SJCRH30 (cell line): ENCODE measurements at places on chromosomes 2 and 18. TPM values are rescaled to one million over a fixed set of nuclear protein-coding genes. Genes with fewer than 3 reads are reported as not detected.

GRCh38 chr18:21100678-21101077, 10.9 kb downstream of the ROCK1 start:
- no peak for DNase-seq
- no peaks in the 10 kb centered on the region for H3K27me3 ChIP-seq
- H3K36me3 ChIP-seq: no peaks in the 10 kb centered on the region
- no peak overlapping the region for H3K27ac ChIP-seq
- H3K4me3 ChIP-seq: no peak overlapping the region

DNA sequence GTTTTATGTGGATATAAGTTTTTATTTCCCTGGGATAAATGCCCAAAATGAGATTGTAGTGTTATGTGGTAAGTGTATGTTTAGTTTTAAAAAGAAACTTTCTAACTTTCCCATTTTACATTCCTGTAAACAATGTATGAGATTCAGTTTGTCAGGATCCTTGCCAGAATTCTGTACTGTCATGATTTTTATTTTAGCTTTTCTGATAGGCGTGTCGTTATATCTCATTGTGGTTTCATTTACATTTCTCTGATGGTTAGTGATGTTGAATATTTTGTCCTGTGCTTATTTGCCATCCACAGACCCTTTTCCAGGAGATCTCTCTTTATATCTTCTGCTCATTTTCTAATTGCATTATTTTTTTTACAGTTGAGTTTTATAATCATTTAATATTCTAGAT, 245.6 kb upstream of the CDH2 start:
- no peak overlapping the region for H3K4me3 ChIP-seq
- H3K27me3 ChIP-seq: no peaks in the 10 kb centered on the region
- no peak overlapping the region for H3K27ac ChIP-seq
- DNase-seq: no peak

DNA sequence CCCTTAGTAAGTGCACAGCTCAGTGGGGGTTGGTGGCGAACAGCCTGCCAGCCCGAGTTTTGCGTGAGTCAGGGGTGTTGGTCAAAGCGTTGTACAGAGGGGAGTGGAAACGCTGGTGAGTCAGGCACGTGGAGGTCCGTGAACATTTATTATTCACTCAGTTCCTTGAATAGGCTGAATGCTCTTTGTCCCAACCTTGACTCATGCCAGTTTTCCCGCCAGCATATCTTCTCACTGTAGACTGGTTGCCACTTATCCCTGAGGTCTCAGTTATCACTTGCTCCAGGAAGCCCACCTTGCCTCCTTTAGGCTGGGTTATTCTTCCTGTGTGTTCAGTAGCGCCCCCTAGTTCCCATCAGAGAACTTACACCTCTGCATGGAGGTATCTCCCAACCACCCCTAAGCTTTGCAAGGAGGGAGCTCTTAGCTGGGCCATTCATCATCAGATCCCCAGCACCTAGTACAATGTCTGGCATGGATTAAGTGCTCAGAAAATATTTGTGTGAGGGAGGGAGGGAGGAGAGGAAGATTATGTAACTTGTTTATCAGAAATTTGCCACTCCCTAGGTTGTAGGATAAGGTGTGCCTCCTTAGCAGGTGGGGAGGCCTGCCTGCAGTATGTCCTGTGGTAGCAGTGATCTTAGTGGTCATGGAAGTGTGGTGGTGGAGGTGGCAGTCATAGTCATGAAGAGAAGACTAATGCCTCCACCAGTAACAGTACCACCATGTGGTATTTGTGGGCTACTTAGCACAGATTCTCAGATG, 72.1 kb downstream of the CABLES1 start:
- no peak for DNase-seq

The TTC39C gene
- total RNA-seq: 12.6 and 13.7 TPM in 2 replicates

- no peaks in the 10 kb centered on the region for H3K27me3 ChIP-seq
- H3K36me3 ChIP-seq: peaks cover 11% of the 10 kb centered on the region
- no peak for DNase-seq
These were observed 65.7 kb upstream of the RBM44 start for GRCh38 chr2:237732790-237733381.

- no peak for DNase-seq
- H3K27ac ChIP-seq: 0 out of 2 replicates have a peak overlapping the region, but pooled peaks have one; percentile 24
- no peaks in the 10 kb centered on the region for H3K36me3 ChIP-seq
- H3K4me3 ChIP-seq: peak overlapping the region; percentile 79
- H3K4me1 ChIP-seq: peaks cover 8% of the 10 kb centered on the region
These were observed 771 bp upstream of the IGFBP2 start for GRCh38 chr2:216632346-216632951.

- H3K4me3 ChIP-seq: no peak overlapping the region
- no peaks in the 10 kb centered on the region; the same call in 1 of the 2 replicates for H3K27me3 ChIP-seq
- no peaks in the 10 kb centered on the region for H3K36me3 ChIP-seq
- no peak overlapping the region for H3K27ac ChIP-seq
- no peaks in the 10 kb centered on the region for H3K4me1 ChIP-seq
These were observed 80.2 kb upstream of the GCFC2 start for GRCh38 chr2:75790814-75791467.

The CACNB4 gene
- 1.8 and 2.2 TPM in 2 replicates for total RNA-seq

DNA sequence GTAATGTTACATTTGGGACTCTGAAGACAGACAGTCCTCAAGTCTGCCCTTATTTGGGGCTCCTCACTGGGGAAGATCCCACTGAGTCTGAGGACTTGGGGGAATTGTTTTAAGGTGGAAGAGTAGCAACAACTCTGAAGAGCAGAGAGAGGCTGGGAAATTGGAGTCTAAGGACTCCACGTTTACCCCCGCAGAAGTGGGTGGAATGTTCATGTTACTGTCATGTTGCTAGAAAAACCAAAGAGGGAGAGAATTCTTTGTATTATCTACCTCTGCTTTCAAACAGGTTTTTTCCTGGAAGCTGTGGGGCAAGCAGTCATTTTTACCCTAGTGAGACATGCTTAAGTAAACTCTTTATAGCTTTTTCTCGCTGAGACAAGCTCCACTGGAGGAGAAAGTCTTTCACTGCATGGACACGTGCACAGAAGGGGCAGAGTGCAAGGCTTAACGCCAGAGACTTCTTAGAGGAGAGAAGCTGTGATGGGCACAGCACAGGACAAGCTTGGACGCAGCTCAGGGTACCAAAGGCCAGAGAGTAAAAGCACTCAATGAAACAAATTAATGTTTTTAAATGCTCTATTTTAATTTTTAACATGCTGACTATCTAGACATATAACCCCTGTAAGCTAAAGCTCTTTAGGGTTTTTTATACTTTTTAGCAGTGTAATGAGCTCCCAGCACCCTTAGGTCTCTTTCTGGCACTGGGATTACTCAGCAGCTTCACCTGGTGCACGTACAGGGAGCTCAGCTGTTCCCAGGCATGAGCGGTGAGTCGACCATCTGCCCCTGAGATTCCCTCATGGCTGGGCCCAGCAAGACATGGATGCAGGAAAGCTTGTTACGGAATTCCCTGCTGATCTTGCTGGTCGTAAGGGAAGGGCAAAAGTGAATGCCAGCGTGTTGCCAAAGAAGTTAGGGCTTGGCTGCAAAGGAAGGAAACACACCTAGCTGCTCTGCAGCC, 54.5 kb upstream of the BIN1 start:
- H3K27me3 ChIP-seq: no peaks in the 10 kb centered on the region; the same call in 1 of the 2 replicates
- H3K36me3 ChIP-seq: no peaks in the 10 kb centered on the region
- peaks cover 28% of the 10 kb centered on the region for H3K4me1 ChIP-seq
- H3K4me3 ChIP-seq: no peak overlapping the region
- DNase-seq: no peak
- H3K27ac ChIP-seq: no peak overlapping the region

GRCh38 chr18:398935-399630, 101.4 kb downstream of the COLEC12 start:
- no peaks in the 10 kb centered on the region for H3K27me3 ChIP-seq
- H3K4me1 ChIP-seq: no peaks in the 10 kb centered on the region
- no peak overlapping the region for H3K27ac ChIP-seq

The MYO7B gene
- total RNA-seq: 2.7 and 3.7 TPM in 2 replicates

The GALR1 gene
- total RNA-seq: not detected in 2 replicates

- H3K36me3 ChIP-seq: no peaks in the 10 kb centered on the region
- peak; percentile 39 for DNase-seq
- no peaks in the 10 kb centered on the region for H3K27me3 ChIP-seq
- H3K4me3 ChIP-seq: no peak overlapping the region
- H3K27ac ChIP-seq: peak overlapping the region; percentile 3; the same call in 1 of the 2 replicates
These were observed 257.2 kb downstream of the SRBD1 start for GRCh38 chr2:45353879-45354278.
